ENCODE measurements at places on chromosomes 16 and 17. TPM values are rescaled to one million over a fixed set of nuclear protein-coding genes. Genes with fewer than 3 reads are reported as not detected.

Gene NPIPB6
- not detected for total RNA-seq

Gene ELMO3
- 0.29 TPM for total RNA-seq

Gene SLC6A2
- not detected for total RNA-seq

Gene AOC2
- total RNA-seq, result not detected

Measured in H4 (cell line).